ENCODE measurements at places on chromosomes 2 and 18.

DNA sequence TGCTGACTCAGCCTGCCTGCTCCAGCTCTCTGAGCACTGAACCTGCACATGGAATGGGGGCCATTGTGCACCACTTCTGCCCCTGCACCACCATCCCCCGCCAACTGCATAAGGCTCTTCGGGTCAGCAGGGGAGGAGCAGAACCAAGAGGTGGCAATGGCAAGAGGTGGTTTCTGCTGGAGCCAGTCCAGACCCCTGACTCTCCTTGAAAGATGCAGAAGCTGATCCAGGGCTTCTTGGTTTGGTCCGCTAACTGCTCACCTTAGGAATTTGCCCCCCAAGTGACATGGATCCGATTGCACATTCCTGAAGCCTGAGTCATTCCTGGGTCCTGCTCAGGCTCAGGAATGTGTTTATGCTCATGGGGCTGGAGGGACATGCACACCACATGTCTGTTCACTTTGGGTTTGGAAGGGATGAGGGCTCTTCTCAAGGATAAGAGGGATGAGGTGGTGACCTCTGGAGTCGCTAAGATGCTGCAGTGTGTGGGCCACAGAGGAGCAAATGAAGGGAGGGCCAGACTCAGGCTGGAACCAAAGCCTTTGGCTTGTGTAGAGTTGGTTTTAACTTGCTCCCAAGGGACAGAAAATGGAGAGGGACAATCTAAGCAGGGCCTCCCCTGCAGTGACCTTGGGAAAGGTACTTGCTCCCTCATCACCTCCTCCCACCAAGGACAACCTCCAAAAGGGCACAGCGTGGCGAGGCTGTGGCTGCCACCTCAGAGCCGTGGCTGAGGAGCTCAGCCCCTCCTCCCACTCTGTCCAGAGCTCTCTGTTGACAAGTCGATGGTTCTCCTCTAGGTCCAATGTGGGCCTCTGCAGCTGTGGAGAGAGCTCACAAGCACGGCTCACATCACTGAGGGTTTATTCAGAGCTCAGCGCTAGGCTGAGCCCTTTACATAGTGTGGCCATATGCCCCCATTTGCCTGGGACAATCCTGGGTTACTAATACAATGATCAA is 66.2 kb downstream of the HS1BP3 start:
- DNase-seq: peak; percentile 75

DNA sequence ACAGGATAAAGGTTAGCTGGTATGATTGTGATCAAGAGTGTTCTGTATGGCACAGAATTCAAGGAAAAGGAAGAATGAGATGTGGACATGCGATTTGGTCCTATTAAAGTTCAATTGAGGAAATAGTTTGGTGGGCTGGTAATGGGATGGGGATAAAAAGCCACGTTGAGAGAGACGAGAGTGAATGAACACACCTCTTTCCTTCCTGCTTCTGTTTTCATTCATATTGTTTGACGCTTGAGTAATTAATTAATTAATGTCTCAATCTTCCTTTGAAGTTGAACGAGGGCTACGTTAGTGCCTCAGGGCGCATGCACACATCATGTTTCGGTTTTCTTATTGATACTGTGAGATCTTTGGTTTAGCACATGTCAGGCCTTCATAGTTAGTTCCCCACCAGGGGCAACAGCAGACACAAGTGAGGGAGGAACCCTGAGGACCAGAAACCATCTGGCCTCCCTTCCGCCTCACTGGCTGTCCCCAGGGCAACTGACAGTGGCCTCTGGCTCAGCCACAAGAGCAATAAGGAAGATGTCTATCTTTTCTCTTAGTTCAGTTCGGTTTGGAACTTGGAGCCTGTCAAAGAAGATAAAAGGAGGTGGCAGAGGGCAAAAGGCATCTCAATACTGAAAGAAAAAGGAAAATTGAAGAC is 116.0 kb downstream of the LIPG start:
- no peak for DNase-seq

- DNase-seq: no peak
Observed at GRCh38 chr2:108805032-108805431, 18.5 kb downstream of the CCDC138 start.

DNA sequence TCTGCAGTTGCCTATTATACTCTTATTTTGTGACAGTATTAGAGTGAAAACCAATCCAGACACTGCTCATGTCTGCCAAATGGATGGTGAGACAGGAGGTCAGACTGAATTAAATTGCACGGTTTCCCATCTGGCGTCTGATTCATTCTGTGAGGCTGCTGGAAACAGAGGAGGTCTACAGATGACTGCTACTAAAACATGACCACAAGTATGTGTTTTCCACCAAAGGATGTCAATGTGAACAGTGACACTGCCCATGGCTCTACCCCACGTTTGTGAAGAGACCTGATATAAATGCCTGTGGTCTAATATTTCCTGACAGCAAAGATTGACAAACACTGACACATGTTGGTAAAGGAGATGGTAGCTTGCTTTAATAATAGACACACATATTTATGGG is 104.3 kb upstream of the ST6GAL2 start:
- DNase-seq: no peak

GRCh38 chr18:76323891-76324290 is 171.2 kb downstream of the ZNF516 start:
- DNase-seq: no peak

DNA sequence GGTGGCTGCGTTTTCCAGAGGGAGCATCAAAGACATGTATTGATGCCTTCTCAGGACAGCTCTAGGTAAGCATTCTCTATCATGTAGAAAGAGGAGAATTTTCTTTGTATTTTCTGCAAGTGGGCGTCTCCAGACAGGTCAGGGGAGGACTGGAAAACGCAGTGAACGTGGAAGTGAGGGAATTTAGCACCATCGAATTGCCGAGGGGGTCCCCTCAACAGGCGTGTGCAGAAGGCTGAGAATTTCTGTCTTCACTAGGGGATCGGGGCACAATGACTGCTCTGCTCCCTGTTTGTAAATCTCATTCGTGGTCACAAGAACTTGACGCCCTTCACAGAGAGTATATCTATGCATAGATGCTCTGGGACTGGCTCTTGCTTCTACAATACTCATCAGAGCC is 5.0 kb upstream of the NTSR2 start:
- no peak for DNase-seq

DNA sequence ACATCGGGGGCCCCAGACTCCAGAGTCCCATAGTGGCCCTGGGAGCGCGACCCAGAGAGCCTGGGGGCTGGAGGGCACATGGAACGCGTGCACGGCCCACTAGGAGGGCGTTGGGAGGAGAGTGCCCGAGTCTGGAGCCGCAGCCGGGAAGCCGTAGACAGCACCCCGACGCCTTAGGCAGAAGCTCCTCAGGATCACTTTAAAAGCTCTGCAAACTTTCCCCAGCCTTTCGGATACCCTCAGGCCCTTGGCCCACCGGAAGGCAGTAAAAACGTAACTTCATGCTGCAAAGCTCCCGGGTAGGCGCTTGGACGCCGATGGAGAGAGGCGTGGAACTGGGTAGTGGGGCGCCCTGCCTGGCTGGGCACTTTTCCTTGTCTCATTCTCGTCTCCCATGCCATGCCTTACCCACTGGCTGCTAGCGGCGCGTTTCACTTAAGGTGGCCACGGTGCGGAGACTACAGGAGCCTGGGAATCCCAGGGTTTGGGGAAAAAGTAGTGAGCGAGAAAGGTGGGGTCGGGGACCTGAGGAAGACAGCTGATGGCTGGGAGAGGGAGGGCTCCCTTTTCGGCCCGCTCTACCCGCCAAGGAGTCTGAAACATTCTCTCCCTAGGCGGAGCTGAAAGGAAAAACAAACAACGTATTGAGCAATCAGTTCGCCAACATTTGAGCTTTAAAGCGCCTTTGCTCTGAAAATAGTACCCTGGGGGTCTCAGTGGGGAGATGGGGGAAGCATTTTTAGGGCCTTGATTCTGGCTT is 141.8 kb downstream of the MEIS1 start:
- peak; percentile 45 for DNase-seq

GRCh38 chr18:60110836-60111235 is 211.0 kb downstream of the PMAIP1 start:
- no peak for DNase-seq

- DNase-seq: no peak
Observed at GRCh38 chr18:48541026-48541746, 2.4 kb downstream of the CTIF start.

GRCh38 chr2:177346192-177346591 is 46.4 kb upstream of the AGPS start:
- DNase-seq: no peak

- no peak for DNase-seq
Observed at GRCh38 chr18:69870736-69871135, 76.9 kb downstream of the CD226 start.

DNA sequence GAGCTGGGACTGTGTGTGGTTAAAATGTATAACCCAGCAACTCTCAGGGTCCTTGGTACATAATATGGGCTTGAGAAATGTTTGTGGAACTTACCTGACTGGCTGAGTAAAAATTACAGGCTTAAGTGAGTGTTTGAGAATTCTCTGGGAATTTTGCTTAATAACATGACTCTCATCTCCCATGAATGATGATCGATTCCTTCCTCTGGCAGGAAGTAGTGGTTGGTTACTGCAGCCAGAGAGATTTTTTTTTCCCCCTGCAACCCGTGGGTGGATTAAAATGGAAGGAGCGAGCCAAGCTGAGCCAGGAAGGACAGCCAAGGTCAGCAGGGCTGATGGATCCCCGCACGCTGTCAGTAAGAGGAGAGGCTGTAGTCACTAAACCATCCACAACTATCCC is 40.6 kb upstream of the RFX8 start:
- DNase-seq: no peak

DNA sequence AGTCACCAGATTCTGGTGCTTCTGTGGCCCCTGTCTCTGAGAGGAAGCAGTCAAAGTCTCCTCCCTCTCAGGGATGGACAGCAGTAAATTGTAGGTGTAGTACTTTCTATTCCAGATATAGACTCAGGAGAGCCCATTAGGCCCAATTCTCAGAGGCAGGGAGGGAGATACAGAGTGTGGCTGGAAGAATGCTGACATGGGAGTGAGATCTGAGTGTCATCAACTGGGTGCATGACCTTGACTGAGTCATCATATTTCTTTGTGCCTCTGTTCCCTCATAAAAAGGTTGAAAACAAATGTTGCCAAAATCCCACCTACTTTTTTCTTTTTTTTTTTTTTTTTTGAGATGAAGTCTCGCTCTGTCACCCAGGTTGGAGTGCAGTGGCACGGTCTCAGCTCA is 506.1 kb downstream of the BCL11A start:
- DNase-seq: no peak

GRCh38 chr2:8535469-8535795 is 146.4 kb upstream of the ID2 start:
- DNase-seq: no peak

- DNase-seq: no peak
Observed at GRCh38 chr18:44579028-44579702, 101.5 kb upstream of the SETBP1 start.

GRCh38 chr2:6812857-6813530 is 52.7 kb downstream of the CMPK2 start:
- no peak for DNase-seq

DNA sequence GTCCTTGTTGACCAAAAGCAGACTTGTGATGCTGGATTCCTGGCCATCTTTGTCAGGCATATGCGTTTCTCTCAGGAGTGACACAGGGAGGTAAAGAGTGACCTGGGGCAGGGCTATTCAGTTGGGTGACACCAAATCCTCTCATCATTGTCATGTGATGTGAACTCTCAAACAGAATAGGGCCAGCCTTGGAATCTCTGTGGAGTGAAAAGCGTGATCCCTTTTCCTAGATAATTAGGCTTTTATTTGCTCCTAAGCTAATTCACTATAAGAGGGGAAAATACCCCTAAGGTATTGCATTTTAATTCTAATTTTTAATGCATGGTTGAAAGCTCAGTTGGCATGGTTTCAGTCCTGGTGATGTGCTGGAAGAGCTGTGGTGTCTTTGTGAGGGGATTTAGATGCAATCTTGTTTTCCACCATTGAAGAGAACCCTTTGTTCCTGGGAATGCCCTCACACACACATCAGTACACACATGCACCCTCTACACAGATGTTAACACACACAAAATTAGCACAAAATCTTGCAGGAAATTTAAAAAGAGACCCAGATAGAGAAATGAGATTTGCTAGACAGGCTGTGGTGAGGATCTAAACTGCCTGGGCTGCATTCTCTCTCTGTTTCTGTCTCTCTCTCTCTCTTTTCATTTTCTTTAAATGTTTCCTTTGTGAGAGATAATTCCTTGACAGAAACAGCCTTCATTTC is 349.9 kb downstream of the TSN start:
- DNase-seq: no peak

DNA sequence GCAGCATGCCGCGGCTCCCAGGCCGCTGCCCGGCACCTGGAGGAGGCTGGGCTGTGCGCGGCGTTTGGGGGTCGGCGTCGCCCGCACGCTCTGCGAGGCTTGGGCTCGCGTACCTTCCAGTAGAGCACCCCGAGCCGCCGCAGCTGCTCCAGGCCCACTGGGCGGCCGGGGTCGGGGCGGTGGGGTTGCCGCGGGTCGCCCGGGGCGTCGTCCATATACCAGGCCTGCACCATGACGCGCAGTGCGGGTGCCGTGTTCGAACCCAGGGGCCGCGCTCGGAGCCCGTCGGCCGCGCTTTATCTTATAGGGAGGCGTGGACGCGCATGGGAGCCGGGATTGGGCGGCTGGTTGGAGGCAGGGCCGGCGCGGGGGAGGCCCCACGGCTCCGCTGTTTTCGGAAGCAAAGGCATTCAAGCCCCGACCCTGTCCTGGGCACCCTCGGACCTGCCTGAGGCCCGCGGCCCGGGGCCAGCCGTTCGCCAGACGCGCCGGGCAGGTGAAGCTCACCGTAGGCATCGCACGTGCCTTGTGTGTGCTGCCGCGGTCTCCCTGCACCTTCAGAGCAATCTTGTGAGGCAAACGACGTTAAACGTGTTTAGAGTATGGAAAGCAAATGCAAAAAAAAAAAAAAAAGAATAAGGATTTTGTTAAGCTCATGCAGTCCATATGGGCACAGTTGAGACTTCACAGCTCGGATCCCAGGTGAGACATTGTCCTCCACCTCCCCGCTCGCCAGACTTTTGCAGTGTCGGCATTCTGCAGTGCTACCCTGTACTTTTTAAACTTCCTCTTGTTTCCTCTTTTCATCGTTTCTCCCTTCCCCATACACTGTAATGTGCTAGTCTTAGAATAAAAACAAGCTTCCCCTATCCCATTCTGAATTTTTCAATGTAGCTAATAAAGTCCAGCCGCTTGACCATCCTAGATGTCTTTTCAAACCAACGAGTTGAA is at the start of gene ADI1:
Gene ADI1 (minus strand): TSS at position 277 of the 951 bp plus-strand sequence. CDS start 44 bp downstream, at position 233.
- peak; percentile 66 for DNase-seq

All from skin of body (tissue), 3 donors.